ENCODE measurements at places on chromosomes 7 and 10.

- no peak for DNase-seq
Observed at GRCh38 chr10:101142533-101143344, 11.6 kb downstream of the TLX1 start.

DNA sequence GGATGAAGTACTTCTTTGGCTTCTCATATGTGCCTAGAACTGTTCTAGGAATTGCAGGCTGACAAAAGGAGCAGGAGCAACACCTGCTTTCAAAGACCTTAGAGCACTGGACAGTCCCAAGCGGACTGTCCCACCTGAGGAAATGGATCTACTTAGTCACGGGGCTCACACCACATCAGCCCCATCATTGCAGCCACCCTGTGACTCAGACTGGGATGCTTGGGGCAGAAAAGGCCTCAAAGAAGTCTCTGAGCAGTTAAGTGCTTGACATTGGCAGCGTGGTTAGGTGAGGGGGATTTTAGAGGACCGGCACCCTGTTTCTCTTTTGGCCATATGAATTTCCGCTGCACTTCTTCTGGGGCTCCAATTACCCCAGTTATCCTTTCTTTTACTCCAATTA, 256.6 kb downstream of the USP6NL start:
- DNase-seq: no peak

- DNase-seq: no peak
Observed at GRCh38 chr7:156610601-156611000, 30.0 kb upstream of the RNF32 start.

DNA sequence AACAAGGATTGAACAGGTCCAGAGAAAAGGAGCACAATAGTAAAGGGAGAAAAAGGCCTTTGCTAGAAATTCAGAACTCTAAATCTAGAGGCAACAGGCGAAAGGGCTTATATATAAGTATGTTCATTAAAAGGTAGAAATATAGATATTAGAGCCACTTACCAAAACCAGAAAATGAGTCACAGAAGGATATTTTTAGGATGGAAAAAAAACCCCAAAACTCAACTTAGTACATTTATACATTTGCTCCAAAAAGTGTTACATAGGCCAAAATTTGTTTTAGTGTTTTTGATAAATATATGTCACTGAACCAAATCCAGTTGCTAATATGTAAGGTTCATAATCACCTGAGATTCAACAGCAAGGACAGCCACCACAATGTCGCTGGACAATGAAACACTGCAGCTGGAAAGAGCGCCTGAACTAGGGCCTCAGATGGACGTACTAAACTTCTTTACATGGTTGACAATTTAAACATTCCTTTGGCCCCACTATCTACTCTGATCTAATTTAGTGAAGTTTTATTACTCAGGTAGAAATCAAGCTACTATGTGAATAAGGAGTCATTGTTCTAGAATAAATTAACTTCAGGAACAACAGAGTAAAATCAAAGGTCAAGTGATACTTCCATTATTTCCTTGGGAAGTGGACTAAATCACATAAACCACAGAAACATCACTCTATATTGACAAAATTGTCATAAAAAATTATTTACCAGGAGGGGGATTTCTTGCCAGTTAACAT, 10.9 kb downstream of the FAM3C start:
- DNase-seq: no peak

Data from AG10803 (cell line).